ENCODE measurements at places on chromosomes 7 and 10. TPM values are rescaled to one million over a fixed set of nuclear protein-coding genes. Genes with fewer than 3 reads are reported as not detected.
A peak's percentile ranks its signal among the peaks of the same experiment; 100 is the strongest.

GRCh38 chr7:75842836-75843446 is 29.3 kb upstream of the CCL24 start:
- DNase-seq, result peak; percentile 72
- no peaks in the 10 kb centered on the region for H3K27me3 ChIP-seq
- peaks cover 32% of the 10 kb centered on the region for H3K4me1 ChIP-seq
- peak overlapping the region; percentile 84 for H3K27ac ChIP-seq
- no peaks in the 10 kb centered on the region for H3K36me3 ChIP-seq

GRCh38 chr7:43491984-43492383 is 90.9 kb upstream of the STK17A start:
- H3K4me3 ChIP-seq, result no peak overlapping the region
- no peak overlapping the region for H3K27ac ChIP-seq
- no peaks in the 10 kb centered on the region for H3K27me3 ChIP-seq
- H3K36me3 ChIP-seq, result no peaks in the 10 kb centered on the region
- H3K4me1 ChIP-seq, result no peaks in the 10 kb centered on the region

The MYL7 gene
- 0.94 TPM for polyA plus RNA-seq

DNA sequence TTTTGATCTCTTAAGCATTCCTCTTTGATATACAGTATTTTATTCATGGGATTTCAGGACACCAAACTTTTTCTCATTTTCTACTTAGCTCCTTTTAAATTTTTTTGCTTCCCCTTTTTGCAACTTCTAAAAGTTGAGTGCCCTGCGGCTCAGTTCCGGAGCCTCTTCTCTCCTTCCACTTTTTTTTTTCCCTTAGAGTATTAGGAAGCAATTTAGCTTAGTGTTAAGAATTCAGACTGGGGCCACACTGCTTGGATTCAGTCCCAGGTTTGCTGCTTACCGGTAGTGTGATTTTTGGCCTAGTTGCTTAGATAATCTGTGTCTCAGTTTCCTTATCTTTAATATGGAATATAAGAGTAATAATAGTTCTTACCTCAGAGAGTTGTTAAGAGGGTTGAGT is 3.4 kb downstream of the STAM start:
- H3K4me1 ChIP-seq, result peaks cover 16% of the 10 kb centered on the region
- H3K36me3 ChIP-seq, result no peaks in the 10 kb centered on the region
- H3K4me3 ChIP-seq, result no peak overlapping the region
- H3K27ac ChIP-seq, result peak overlapping the region; percentile 98
- no peak for DNase-seq
- no peaks in the 10 kb centered on the region for H3K27me3 ChIP-seq

GRCh38 chr10:122460891-122461293 is 461 bp upstream of the HTRA1 start:
- peak overlapping the region; percentile 7 for H3K27ac ChIP-seq
- peaks cover 6% of the 10 kb centered on the region for H3K4me1 ChIP-seq
- peak overlapping the region; percentile 65 for H3K4me3 ChIP-seq
- H3K36me3 ChIP-seq, result no peaks in the 10 kb centered on the region
- DNase-seq, result no peak
- H3K27me3 ChIP-seq, result no peaks in the 10 kb centered on the region

The PPP1R9A gene
- polyA plus RNA-seq, result 19.6 TPM

The GALNT17 gene
- polyA plus RNA-seq, result 9.2 TPM

- no peak for DNase-seq
- no peaks in the 10 kb centered on the region for H3K27me3 ChIP-seq
- no peak overlapping the region for H3K4me3 ChIP-seq
- H3K27ac ChIP-seq, result no peak overlapping the region
- H3K4me1 ChIP-seq, result no peaks in the 10 kb centered on the region
- H3K36me3 ChIP-seq, result no peaks in the 10 kb centered on the region
Measured at GRCh38 chr7:113394856-113395255, 276.5 kb upstream of the SMIM30 start.

The C10orf71 gene
- polyA plus RNA-seq, result not detected

DNA sequence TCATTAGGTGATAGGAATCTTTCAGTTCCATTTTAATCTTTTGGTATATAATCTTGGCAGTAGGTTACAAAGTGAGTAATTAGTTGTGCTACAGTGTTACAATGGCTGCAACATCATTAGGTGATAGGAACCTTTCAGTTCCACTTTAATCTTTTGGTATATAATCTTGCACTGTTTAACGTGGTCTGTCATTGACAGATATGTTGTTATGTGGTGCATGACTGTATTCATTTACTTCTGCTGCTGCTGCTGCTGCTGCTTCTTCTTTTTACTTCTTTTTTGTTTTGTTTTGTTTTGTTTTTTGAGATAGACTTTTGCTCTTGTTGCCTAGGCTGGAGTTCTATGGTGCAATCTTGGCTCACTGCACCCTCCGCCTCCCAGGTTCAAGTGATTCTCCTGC is 28.6 kb downstream of the ST7 start:
- no peaks in the 10 kb centered on the region for H3K36me3 ChIP-seq
- H3K4me3 ChIP-seq, result no peak overlapping the region
- no peak for DNase-seq
- peaks cover 7% of the 10 kb centered on the region for H3K4me1 ChIP-seq

The NPTX2 gene
- 0.23 TPM for polyA plus RNA-seq

The TMEM236 gene
- 0.65 TPM for polyA plus RNA-seq

The PNLIPRP1 gene
- not detected for polyA plus RNA-seq

DNA sequence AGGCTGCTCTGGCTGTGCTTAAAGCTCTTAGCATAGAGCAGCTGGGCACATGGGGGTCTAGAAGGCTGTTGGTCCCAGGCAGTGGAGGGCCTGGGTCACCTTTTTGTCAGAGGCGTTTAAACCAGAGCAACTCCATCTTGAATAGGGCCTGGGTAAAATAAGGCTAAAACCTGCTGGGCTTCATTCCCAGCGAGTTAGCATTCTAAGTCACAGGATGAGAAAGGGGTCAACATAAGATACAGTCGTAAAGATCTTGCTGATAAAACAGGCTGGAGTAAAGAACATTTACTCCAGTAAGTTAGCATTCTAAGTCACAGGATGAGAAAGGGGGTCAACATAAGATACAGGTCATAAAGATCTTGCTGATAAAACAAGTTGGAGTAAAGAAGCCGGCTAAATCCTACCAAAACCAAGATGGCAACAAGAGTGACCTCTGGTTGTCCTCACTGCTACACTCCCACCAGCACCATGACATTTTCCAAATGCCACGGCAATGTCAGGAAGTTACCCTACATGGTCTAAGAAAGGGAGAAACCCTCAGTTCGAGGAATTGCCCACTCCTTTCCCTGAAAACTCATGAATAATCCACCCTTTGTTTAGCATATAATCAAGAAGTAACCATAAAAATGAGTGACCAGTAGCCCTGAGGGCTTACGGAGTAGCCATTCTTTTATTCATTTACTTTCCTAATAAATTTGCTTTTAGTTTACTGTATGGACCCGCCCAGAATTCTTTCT is 96.8 kb upstream of the PCBD1 start:
- no peaks in the 10 kb centered on the region for H3K4me1 ChIP-seq
- H3K36me3 ChIP-seq, result no peaks in the 10 kb centered on the region
- no peak overlapping the region for H3K4me3 ChIP-seq
- DNase-seq, result no peak
- no peak overlapping the region for H3K27ac ChIP-seq

GRCh38 chr7:142797391-142798377 is 26.9 kb downstream of the PRSS2 start:
- H3K4me3 ChIP-seq, result no peak overlapping the region
- no peaks in the 10 kb centered on the region for H3K36me3 ChIP-seq
- H3K27ac ChIP-seq, result peak overlapping the region; percentile 65
- H3K4me1 ChIP-seq, result peaks cover 17% of the 10 kb centered on the region

GRCh38 chr7:121006711-121007315 is 18.3 kb downstream of the CPED1 start:
- no peak overlapping the region for H3K27ac ChIP-seq
- H3K4me3 ChIP-seq, result no peak overlapping the region
- no peak for DNase-seq
- H3K36me3 ChIP-seq, result no peaks in the 10 kb centered on the region
- no peaks in the 10 kb centered on the region for H3K27me3 ChIP-seq
- H3K4me1 ChIP-seq, result peaks cover 9% of the 10 kb centered on the region

- H3K27me3 ChIP-seq, result no peaks in the 10 kb centered on the region
- H3K27ac ChIP-seq, result no peak overlapping the region
- no peak for DNase-seq
- H3K4me1 ChIP-seq, result no peaks in the 10 kb centered on the region
Measured at GRCh38 chr7:40231796-40232195, 97.0 kb downstream of the SUGCT start.

The COL17A1 gene
- polyA plus RNA-seq, result 0.61 TPM

DNA sequence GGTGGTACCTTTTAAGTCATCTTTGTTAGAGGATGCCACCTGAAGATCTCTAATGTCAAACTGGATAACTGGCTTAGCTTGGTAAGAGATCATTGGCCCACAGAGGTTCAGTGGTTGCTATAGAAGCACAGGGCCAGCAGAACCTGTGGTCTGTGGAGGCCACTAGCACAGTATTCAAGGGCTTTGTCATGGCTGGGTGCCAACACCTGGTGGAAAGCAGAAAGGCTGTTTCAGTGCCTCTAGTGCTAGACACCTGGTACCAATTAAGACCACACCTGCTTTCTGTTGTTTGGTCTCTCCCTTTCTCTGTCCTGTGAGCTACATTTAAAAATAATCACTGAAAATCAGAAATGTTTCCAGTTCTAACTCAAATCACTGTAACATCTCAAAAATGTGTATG is 10.0 kb upstream of the PCGF5 start:
- no peak for DNase-seq
- H3K4me1 ChIP-seq, result no peaks in the 10 kb centered on the region
- no peaks in the 10 kb centered on the region for H3K36me3 ChIP-seq

The CASD1 gene
- 54.5 TPM for polyA plus RNA-seq

- H3K4me3 ChIP-seq, result no peak overlapping the region
- H3K36me3 ChIP-seq, result no peaks in the 10 kb centered on the region
- no peak overlapping the region for H3K27ac ChIP-seq
- DNase-seq, result no peak
- no peaks in the 10 kb centered on the region for H3K4me1 ChIP-seq
Measured at GRCh38 chr7:1716263-1717094, 46.4 kb downstream of the ELFN1 start.

- no peak for DNase-seq
- H3K4me1 ChIP-seq, result peaks cover 23% of the 10 kb centered on the region
- no peak overlapping the region for H3K27ac ChIP-seq
- no peaks in the 10 kb centered on the region for H3K36me3 ChIP-seq
Measured at GRCh38 chr7:23473844-23474093, 3.5 kb upstream of the IGF2BP3 start.

GRCh38 chr7:69691734-69692133 is 93.5 kb downstream of the AUTS2 start:
- H3K36me3 ChIP-seq, result no peaks in the 10 kb centered on the region
- no peaks in the 10 kb centered on the region for H3K4me1 ChIP-seq
- no peaks in the 10 kb centered on the region for H3K27me3 ChIP-seq
- no peak for DNase-seq

The TEX36 gene
- polyA plus RNA-seq, result not detected

GRCh38 chr7:151172273-151173141 is 5.0 kb upstream of the GBX1 start:
- H3K4me3 ChIP-seq, result no peak overlapping the region
- peaks cover 96% of the 10 kb centered on the region for H3K27me3 ChIP-seq
- DNase-seq, result peak; percentile 97
- H3K27ac ChIP-seq, result no peak overlapping the region
- peaks cover 9% of the 10 kb centered on the region for H3K4me1 ChIP-seq
- H3K36me3 ChIP-seq, result no peaks in the 10 kb centered on the region

DNA sequence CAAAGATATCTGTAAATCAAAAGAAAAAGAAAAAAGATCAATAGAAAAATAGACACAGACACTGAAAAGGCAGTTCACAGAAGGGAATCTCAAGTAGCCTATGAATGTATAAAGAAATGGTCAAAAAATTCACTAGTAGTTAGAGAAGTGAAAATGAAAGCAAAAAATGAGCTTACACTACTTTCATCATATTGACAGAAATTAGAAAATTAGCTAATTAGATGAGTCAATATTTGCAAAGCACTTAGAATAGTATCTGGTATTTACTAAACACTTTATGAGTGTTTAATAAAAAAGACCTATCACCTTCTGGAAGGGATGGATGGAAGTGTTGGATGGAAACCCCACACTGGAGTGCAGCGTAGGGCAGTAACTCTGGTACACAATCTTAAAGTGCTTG is 1.7 kb upstream of the CFAP58 start:
- no peaks in the 10 kb centered on the region for H3K27me3 ChIP-seq
- DNase-seq, result no peak
- no peaks in the 10 kb centered on the region for H3K36me3 ChIP-seq
- peaks cover 15% of the 10 kb centered on the region for H3K4me1 ChIP-seq
- peak overlapping the region; percentile 47 for H3K4me3 ChIP-seq

- H3K27ac ChIP-seq, result no peak overlapping the region
- no peak for DNase-seq
- peaks cover 9% of the 10 kb centered on the region for H3K4me1 ChIP-seq
- H3K4me3 ChIP-seq, result no peak overlapping the region
- no peaks in the 10 kb centered on the region for H3K36me3 ChIP-seq
Measured at GRCh38 chr10:17737027-17737965, 14.7 kb upstream of the TMEM236 start.

The ZNF727 gene
- 0.45 TPM for polyA plus RNA-seq

DNA sequence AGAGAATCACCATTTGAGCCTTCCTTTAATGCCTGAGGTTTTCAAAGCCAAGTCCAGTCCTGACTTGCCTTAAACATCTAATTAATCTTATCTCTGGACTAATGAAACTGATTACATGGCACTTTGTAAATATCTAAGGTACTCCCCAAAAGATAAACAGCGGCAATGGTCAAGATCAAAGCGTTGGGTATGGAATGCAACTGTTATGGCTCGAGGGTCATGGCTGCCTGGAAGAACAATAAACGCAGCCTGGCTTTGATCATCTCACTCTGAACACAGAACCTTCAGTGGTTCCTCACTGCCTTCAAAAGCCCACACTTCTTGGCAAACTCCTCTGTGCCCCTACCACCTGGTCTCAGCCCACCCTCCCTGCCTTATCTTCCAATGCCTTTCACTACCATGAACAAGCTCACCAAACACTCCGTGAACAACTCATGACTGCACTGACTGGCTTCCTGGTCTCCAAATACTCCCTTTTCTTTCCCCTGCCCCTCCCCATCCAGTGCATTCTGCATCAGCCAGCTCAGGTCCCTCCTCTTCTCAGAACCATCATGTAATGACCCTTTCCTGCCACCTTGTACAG is 150.2 kb upstream of the NFE2L3 start:
- peaks cover 26% of the 10 kb centered on the region for H3K27me3 ChIP-seq
- no peak overlapping the region for H3K27ac ChIP-seq
- H3K36me3 ChIP-seq, result no peaks in the 10 kb centered on the region
- H3K4me3 ChIP-seq, result no peak overlapping the region
- no peak for DNase-seq

The CCT6A gene
- 199 TPM for polyA plus RNA-seq

Data from left lung (tissue), 14 donors.